ENCODE measurements at places on chromosomes 7 and 10.

DNA sequence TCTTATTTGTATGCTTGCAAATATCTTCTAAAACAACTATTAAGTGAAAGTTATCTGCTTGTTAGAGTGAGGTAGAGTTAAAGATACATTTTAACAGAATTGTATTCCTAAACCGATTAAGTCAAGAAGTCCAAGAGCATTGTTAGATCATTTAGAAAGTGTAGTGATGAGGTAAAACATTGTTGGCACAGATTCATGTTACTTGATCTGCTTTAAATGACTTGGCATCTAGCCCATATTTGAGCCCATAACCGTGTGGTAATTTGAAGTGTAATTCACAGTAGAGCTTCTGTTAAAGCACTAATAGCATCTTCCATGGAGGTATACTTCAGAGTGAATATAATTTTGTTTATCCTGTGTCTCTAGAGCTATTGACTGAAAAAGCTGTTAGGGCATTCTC is 62.1 kb downstream of the PTEN start:
- peak; percentile 30 for DNase-seq

DNA sequence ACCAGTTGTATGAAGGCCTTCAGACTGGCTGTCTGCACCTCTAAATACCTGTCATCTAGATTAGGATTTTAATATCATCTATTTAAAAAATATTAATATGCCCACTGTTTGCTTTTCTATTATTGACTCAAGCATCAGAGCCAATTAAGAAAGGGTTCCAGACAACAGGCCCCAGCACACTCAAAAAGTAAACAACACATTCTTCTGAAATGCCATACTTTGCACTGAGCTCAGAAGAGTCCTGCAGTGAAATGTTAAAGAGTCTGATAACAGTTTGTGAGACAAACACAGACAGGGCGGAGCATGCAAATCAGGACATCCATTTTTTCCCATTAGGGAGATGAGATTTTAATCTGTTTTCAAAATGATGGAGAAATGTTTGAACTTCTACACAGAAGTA is 45.9 kb upstream of the KLF6 start:
- no peak for DNase-seq

GRCh38 chr7:44376429-44377133 is 51.2 kb upstream of the CAMK2B start:
- DNase-seq: no peak

DNA sequence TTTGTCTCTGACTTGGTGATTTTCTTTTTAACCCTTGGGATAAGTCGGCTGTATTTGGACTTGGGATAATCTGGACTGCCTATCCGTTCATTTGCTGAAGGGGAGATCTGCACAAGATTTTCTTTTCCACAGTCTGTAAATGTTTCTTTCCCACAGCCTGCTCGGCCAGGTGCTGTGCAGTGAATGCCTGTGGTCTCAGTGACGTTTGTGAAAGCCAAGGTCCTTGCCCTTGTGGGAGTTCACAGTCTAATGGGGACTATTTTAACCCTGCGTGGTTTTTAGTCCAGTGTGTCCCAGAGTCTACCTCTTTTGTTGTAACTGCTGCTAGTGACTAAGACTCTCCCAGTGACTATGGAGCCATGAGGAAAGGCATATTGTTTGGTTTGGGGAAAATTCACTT is 8.9 kb downstream of the PNLIP start:
- no peak for DNase-seq

GRCh38 chr10:20334559-20334958 is 518.3 kb downstream of the PLXDC2 start:
- no peak for DNase-seq

Measured in hematopoietic multipotent progenitor cell treated with erythropoietin and hydrocortisone succinate and interleukin-3 and kit ligand, for 6 days (in vitro differentiated cells).